KBM-7 (cell line): ENCODE measurements at places on chromosomes 2 and 18.

- DNase-seq, result no peak
These were observed 96.5 kb downstream of the NDUFA10 start for GRCh38 chr2:239928391-239929350.

- no peak for DNase-seq
These were observed 51.4 kb downstream of the CCDC141 start for GRCh38 chr2:178998539-178998938.

- no peak for DNase-seq
These were observed 57.0 kb downstream of the TTC32 start for GRCh38 chr2:19844750-19845149.

- DNase-seq, result no peak
These were observed 153.2 kb upstream of the MYO3B start for GRCh38 chr2:170024721-170025120.

GRCh38 chr18:74282755-74283554 is 8.8 kb downstream of the CYB5A start:
- no peak for DNase-seq

- no peak for DNase-seq
These were observed 145.0 kb downstream of the UBE2E3 start for GRCh38 chr2:181125359-181125758.

GRCh38 chr2:150586858-150587257 is 99.4 kb upstream of the RND3 start:
- DNase-seq, result no peak

DNA sequence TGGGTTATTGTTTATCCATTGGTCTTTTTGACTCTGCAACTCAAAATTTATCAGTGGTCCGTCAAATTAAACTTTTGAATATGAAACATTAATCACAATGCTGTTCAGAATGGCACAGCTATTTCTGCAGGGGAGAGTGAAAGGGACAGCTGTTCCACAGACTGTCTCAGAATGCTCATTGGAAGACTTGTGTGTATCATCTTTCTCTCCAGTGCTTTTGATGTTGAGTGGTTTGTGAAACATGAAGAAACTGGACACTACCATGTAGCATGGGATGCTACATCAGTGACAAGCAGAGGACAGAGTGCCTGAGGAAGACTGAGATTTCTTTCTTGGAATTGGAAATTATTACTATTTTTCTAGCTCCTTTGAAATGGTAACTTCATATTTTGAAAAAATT is 115.7 kb downstream of the PLCL1 start:
- DNase-seq, result no peak

DNA sequence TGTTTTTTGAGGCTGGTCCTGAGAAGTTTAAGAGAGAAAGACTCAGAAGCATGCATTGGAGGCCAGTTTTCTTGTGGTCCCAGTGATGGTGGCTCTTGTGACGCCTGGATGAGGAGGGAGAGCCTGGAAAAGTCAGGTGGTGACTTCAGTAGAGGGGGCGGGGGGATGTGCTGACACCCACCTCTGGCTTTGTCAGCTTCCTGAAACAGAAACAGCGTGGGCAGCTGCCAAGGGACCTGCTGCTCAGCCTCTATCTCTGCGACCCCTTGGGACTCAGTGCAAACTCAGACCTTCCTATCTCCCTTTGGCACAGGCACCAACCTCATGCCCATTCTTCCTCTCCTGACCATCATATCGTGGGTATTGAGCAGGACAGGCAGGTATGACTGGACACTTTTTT is 6.4 kb downstream of the TGFBRAP1 start:
- DNase-seq, result no peak

DNA sequence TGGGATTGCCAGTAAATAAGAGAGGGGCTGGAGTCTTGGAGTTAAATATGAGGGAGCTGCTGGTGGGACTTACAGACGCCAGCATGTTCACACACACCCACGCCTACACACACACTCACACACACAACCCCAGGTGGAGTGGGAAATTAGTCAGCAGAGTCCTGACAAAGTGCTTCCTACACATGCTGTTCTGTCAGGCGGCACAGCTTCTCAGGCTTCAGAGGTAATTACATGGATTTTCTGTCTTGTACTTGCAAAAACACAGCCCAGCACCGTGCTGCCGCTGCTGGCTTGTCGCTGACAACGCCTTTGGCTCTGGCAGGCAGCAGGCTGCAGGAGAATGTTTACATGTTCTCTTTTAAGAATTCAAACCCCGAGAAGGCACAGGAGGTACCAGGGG is 1186.3 kb upstream of the CELF4 start:
- no peak for DNase-seq

DNA sequence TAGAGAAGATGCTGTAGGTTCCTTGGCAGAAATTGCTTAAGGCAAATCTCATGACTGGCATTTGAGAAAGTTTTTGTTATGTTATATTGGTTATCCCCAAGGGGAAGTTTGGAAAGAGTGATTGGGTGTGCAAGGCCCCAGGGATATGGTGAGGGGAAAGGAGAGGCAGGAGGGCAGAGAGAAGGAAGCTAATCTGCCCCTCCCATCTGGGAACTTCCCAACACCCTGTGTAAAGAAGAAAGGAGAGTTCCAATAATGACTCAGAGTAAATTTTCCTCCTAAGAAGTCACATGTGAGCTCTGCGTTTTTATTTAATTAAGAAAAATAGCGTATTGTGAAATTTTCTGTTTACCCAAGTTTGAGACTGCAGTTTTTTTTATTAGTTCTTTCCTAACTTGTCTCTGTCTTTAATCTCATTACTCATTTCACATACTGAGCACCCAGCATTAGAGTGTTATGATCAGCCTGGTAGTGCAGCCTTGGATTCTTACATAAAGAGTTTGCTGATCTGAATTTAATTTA is 3.1 kb upstream of the KYNU start:
- DNase-seq, result no peak

DNA sequence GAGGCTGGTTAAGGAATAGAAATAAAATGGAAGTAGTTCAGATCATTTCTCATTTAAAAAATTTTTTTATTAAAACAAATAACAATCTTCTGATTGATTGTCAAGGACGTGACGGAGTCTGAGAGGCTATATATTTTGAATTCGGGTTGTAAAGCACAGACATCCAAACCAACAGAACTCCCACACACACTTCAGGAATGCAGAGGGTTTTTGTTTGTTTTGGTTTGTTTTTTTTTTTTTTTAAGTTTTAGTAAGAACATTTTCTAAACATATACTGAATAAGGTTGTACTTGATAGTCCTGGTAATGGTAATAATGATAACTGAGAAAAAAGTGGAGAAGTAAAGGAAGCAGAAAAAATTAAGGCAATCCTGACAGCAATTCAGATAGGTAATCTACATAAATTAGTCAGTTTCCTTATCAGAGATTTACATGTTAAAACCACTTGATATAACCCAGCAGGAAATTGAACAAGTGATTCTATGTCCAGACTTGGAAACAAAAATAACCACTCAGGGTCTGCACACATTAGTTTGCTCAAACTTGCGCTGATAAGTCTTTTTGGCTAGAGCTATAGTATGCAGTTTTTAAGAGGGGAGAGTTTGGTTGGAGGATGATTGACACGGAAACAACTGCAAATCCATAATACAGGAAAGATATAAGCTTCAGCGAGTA is 51.5 kb upstream of the CTAGE1 start:
- no peak for DNase-seq

DNA sequence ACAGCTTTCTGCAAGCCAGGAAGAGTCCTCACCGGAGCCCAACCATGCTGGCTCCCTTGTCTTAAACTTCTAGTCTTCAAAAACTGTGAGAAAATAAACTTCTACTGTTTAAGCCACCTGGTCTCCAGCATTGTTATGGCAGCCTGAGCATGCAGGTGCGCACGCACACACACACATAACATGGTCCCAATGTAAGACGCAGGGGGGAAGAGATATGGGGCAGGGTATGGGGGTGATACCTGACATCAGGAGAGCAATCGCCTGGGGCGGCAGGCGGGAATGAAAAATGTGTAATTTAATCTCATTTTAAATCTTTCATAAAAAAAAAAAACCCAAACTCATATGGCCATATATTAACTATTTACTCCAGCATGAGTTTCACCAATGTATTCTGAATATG is 18.0 kb downstream of the HJURP start:
- DNase-seq, result no peak

DNA sequence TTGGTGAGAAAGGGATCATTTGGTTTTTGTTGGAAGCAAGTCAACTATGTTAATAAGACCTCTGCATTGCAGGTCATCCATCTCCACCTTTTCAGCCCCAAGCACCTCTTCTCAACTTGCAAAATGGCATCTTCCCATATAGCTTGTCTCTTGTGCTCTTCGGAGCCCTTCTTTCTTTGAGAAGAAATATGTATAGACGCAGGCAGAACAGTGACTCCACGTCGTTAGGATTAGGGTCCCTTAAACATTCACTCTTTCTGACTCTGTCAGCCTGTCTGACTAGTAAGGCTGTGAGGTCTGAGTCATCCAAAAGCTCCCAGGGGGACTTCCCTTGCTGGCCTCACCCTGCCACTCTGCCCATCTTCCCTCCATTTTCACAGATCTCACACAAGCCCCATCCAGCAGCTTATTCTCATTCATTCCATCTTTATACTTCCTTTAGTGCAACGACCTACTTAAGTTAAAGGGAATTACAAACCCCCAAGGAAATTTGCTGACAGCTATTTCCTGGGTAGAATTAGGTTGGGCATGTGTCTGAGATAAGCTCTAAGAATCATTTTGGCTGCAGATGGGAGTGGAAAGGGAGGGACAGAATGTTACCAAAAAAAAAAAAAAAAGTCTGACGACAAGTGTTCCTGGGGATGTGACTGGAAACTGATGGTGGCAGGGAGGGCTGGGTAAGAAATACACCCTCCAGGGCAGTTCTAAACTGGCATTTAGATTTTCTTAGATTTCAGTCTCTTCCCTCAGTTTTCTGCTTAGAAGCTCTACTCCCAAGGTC is 37.7 kb upstream of the MEX3C start:
- no peak for DNase-seq

GRCh38 chr18:44811572-44812125 is 131.0 kb downstream of the SETBP1 start:
- no peak for DNase-seq

DNA sequence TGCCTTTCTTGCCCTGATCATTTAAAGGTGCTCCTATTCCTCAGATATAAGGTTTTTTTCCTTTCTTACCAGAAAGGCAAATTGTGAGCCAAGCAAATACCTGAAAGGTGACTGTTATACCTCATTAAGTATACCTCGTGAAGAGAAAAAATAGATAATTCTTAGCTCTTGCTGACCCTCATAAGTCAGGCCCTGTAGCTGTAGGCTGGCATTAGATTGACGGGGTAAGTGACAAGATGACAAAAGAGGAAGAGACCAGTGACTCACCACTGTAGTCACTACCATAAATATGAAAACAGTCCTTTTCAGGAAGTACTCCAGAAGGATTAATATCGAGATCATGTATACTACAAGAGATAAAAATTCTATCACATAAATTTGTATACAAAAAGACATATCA is 104.6 kb downstream of the PTPN4 start:
- peak; percentile 65 for DNase-seq

GRCh38 chr2:19643117-19643518 is 258.7 kb downstream of the TTC32 start:
- no peak for DNase-seq

- DNase-seq, result no peak
These were observed 57.4 kb downstream of the COPS8 start for GRCh38 chr2:237143118-237143517.

GRCh38 chr18:78719821-78720220 is 259.8 kb upstream of the SALL3 start:
- no peak for DNase-seq

- no peak for DNase-seq
These were observed 110.0 kb upstream of the STON1 start for GRCh38 chr2:48419884-48420511.
